ENCODE measurements at places on chromosomes 16 and 17.
A peak's percentile ranks its signal among the peaks of the same experiment; 100 is the strongest.

DNA sequence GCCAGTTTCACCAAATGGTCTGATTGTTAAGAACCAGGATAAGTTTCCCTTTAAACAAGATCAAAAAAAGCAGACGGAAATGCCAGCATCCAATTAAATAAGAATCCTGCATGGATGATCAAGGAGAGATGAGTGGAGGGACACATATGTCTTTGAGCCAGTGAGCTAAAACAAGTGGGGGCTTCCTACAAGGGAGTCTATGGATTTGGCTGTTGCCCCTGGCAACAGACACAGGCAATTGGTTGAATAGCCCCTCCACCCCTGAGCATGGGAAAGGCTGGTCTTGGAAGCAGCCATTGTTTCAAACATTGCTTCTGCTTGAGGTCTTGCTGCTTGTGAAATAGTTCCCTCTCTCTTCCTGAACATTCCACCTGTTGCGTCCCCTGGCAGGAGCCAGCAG is 374.7 kb upstream of the ERCC4 start:
- H3K4me1 ChIP-seq: no peaks in the 10 kb centered on the region
- no peak for DNase-seq
- H3K36me3 ChIP-seq: no peaks in the 10 kb centered on the region
- no peak overlapping the region for H3K4me3 ChIP-seq

- DNase-seq: no peak
- no peak overlapping the region for H3K27ac ChIP-seq
- H3K4me3 ChIP-seq: no peak overlapping the region
- H3K27me3 ChIP-seq: no peaks in the 10 kb centered on the region
- no peaks in the 10 kb centered on the region for H3K36me3 ChIP-seq
- H3K4me1 ChIP-seq: peaks cover 9% of the 10 kb centered on the region
Measured at GRCh38 chr16:243348-243747, 8.7 kb downstream of the FAM234A start.

DNA sequence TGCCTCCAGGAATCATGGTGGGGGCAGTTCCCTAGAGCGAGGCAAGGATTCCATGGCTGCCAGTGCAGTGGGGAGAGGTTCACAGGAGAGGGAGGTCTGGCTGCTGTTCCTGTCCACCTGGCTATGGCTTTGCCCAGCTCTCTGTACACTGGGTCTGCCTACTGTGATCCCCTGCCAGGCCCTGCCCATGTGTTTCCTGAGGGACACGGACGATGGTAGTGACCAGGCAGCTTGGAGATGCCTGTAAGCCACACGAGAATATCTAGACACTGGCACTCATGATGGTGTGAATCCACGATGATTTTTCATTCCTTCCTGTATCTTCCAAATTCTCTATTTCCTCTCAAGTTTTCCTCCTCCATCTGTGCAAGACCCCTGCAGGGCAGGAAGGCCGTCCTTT is 11.1 kb downstream of the C1QTNF8 start:
- H3K4me3 ChIP-seq: no peak overlapping the region
- no peak for DNase-seq
- no peaks in the 10 kb centered on the region for H3K36me3 ChIP-seq
- no peak overlapping the region for H3K27ac ChIP-seq
- H3K4me1 ChIP-seq: peaks cover 30% of the 10 kb centered on the region

- H3K27me3 ChIP-seq: no peaks in the 10 kb centered on the region
- DNase-seq: no peak
- no peak overlapping the region for H3K27ac ChIP-seq
- H3K4me1 ChIP-seq: no peaks in the 10 kb centered on the region
Measured at GRCh38 chr17:38320482-38320881, 23.3 kb downstream of the GPR179 start.

DNA sequence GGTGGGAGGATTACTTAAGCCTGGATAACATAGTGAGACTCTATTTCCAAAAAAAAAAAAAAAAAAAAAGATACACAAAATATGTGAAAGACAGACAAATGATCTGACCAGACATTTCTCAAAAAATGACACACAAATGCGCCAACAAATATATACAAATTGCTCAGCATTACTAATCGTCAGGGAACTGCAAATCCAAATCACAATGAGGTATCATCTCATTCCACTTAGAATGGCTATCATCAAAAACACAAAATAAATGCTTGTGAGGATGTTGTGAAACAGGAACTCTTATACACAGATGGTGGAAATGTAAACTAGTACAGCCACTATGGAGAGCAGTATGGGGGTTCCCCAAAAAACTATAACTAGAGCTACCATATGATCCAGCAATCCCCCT is 62.4 kb downstream of the STX8 start:
- H3K4me3 ChIP-seq: no peak overlapping the region
- H3K4me1 ChIP-seq: no peaks in the 10 kb centered on the region
- no peak overlapping the region for H3K27ac ChIP-seq
- no peaks in the 10 kb centered on the region for H3K36me3 ChIP-seq

- H3K27me3 ChIP-seq: no peaks in the 10 kb centered on the region
- no peak overlapping the region for H3K27ac ChIP-seq
- no peaks in the 10 kb centered on the region for H3K36me3 ChIP-seq
- H3K4me3 ChIP-seq: no peak overlapping the region
Measured at GRCh38 chr16:63473725-63474124, 1437.5 kb upstream of the CDH8 start.

GRCh38 chr17:75755205-75755901 is 9.6 kb downstream of the GALK1 start:
- H3K36me3 ChIP-seq: peaks cover 15% of the 10 kb centered on the region
- H3K4me3 ChIP-seq: no peak overlapping the region
- no peaks in the 10 kb centered on the region for H3K27me3 ChIP-seq
- no peak overlapping the region for H3K27ac ChIP-seq
- no peak for DNase-seq

- H3K4me1 ChIP-seq: peaks cover 43% of the 10 kb centered on the region
- no peaks in the 10 kb centered on the region for H3K27me3 ChIP-seq
- DNase-seq: no peak
- no peaks in the 10 kb centered on the region for H3K36me3 ChIP-seq
- H3K4me3 ChIP-seq: peak overlapping the region; percentile 99
Measured at GRCh38 chr16:787321-787966, 737 bp downstream of the RPUSD1 start.

- no peak overlapping the region for H3K4me3 ChIP-seq
- H3K36me3 ChIP-seq: no peaks in the 10 kb centered on the region
- no peak for DNase-seq
- no peaks in the 10 kb centered on the region for H3K4me1 ChIP-seq
- H3K27ac ChIP-seq: no peak overlapping the region
- no peaks in the 10 kb centered on the region for H3K27me3 ChIP-seq
Measured at GRCh38 chr17:5948811-5949210, 121.4 kb upstream of the WSCD1 start.

GRCh38 chr16:23679274-23679985 is 741 bp downstream of the PLK1 start:
- DNase-seq: no peak
- H3K4me1 ChIP-seq: peaks cover 20% of the 10 kb centered on the region
- H3K36me3 ChIP-seq: no peaks in the 10 kb centered on the region
- H3K27me3 ChIP-seq: no peaks in the 10 kb centered on the region
- H3K4me3 ChIP-seq: peak overlapping the region; percentile 48

DNA sequence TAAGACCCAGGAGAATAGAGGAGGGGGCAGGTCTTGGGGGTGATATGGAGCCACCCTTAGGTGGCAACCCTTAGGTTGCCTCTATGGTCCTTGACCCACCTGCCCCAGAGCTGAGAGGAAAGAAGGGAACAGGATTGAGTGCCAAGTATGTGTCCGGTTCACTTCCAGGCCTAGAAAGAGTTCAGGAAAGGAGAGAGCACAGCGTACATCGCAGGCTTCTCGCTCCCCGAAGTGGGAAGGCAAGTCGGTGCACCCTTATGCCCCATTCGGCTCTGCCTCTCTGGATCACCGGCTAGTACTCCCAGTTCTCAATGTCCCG is 631 bp downstream of the SP6 start:
- H3K4me3 ChIP-seq: peak overlapping the region; percentile 35
- peak overlapping the region; percentile 38 for H3K27ac ChIP-seq
- no peak for DNase-seq
- no peaks in the 10 kb centered on the region for H3K27me3 ChIP-seq
- peaks cover 26% of the 10 kb centered on the region for H3K4me1 ChIP-seq

DNA sequence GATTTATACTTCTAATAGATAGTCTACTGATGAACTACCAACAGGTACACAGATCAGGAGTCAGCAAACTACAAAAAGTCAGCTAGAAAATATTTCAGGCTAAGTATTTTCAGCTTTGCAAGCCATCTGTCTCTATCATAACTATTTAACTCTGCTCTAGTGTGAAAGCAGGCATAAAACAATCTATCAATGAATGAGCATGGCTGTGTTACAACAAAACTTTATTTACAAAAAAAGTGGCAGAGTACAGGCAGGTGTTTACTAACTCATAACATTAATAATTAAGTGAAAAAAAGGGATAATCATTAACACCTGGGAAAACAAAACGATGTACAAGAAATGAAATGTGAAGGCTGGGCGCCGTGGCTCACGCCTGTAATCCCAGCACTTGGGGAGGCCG is 15.8 kb downstream of the MED13 start:
- no peaks in the 10 kb centered on the region for H3K36me3 ChIP-seq
- no peak overlapping the region for H3K27ac ChIP-seq
- peaks cover 19% of the 10 kb centered on the region for H3K4me1 ChIP-seq
- no peak for DNase-seq
- H3K4me3 ChIP-seq: no peak overlapping the region

DNA sequence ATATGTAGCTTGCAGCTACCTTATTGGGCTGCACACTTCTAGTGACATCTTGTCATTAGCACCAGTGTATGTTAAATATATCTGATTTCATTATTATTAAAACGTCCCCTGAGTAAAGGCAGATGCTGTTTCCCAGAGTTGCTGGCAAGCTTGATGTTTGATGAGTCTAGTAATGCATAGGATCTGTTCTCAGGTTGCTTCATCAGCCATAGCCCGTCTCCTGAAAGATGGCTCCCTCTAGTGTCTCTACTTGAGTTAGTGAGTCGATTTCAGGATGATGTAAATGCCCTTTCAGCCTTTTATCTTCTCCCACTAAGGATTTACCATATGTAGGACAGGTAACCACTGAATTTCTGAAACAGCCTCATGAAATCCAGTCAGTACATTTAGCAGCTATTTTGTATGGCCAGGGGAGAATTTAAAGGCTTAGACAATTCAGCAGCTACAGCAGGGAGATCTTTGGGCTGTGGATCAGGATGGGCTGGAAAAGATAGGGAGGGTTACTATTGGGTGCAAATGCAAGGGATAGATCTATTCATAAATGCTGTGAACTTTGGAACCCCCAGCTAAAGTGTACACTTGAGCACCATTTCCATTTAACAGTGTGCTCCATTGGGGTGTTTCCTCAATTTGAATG is 376.3 kb downstream of the CNTNAP4 start:
- H3K27me3 ChIP-seq: no peaks in the 10 kb centered on the region
- H3K4me3 ChIP-seq: no peak overlapping the region
- H3K36me3 ChIP-seq: no peaks in the 10 kb centered on the region
- no peak for DNase-seq
- no peak overlapping the region for H3K27ac ChIP-seq

GRCh38 chr17:73436954-73437353 is 125.2 kb upstream of the CDC42EP4 start:
- no peaks in the 10 kb centered on the region for H3K27me3 ChIP-seq
- no peaks in the 10 kb centered on the region for H3K4me1 ChIP-seq
- no peak overlapping the region for H3K4me3 ChIP-seq
- H3K27ac ChIP-seq: no peak overlapping the region
- DNase-seq: no peak

GRCh38 chr17:66255112-66255511 is 25.9 kb upstream of the APOH start:
- no peaks in the 10 kb centered on the region for H3K27me3 ChIP-seq
- no peaks in the 10 kb centered on the region for H3K36me3 ChIP-seq
- no peaks in the 10 kb centered on the region for H3K4me1 ChIP-seq
- no peak for DNase-seq

DNA sequence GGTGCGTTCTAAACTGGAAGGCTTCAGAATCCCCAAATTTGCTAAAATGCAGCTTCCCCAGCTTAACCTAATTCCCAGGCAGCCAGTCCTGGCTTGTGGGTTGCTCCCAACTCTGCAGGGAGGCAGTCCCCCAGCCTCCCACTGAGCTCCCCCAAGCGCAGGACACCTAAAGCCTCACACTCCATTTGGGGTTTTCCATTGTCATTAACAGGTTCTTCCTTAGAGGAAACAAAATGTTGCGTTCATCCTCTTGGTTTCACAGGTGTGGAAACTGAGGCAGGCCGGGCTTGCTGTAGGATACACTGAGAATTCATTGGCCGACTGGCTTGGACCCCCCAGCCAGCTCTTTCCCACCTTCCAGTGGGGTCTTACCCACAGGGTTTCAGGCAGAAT is 2.3 kb upstream of the TAC4 start:
- H3K4me3 ChIP-seq: no peak overlapping the region
- peaks cover 13% of the 10 kb centered on the region for H3K4me1 ChIP-seq
- no peak for DNase-seq
- no peak overlapping the region for H3K27ac ChIP-seq
- no peaks in the 10 kb centered on the region for H3K27me3 ChIP-seq

- no peaks in the 10 kb centered on the region for H3K4me1 ChIP-seq
- no peak for DNase-seq
- H3K4me3 ChIP-seq: no peak overlapping the region
- no peak overlapping the region for H3K27ac ChIP-seq
- no peaks in the 10 kb centered on the region for H3K27me3 ChIP-seq
- no peaks in the 10 kb centered on the region for H3K36me3 ChIP-seq
Measured at GRCh38 chr16:71311553-71312158, 22.5 kb upstream of the CMTR2 start.

DNA sequence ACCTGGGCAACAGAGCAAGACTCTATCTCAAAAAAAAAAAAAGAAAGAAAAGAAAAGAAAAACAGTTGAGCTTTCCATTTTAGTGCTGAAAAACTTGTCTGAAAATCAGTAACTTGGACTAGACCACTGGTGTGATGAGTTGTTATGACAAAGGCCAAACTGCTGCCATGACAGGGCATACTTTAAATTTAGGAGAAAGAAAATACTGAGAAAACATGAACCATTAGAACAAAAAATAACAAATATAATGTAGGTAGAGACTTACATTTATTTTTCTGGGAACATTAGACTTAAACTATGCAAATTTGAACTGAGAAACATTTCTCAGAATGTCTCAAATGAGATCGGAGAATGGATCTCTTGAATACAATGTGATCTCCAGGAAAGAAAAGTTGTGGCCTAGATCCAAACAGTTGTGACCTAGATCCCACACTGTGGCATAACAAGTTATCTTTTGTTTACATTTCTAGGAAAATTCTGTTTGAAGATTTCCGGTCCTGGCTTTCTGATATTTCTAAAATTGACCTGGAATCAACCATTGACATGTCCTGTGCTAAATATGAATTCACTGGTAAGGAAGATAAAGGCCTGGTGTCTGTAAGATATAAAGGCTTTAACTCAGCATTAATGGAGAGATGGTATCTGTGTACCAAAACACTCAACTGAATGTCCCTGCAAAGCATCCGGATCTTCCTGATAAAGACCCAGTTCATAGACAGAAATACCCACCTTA is 10.9 kb downstream of the OGFOD1 start:
- peaks cover 44% of the 10 kb centered on the region for H3K36me3 ChIP-seq
- no peaks in the 10 kb centered on the region for H3K27me3 ChIP-seq

- peak overlapping the region; percentile 35 for H3K4me3 ChIP-seq
- no peaks in the 10 kb centered on the region for H3K36me3 ChIP-seq
- no peak overlapping the region for H3K27ac ChIP-seq
- peaks cover 21% of the 10 kb centered on the region for H3K4me1 ChIP-seq
Measured at GRCh38 chr17:46818929-46819859, 702 bp upstream of the WNT3 start.

GRCh38 chr17:75917141-75917916 is 12.6 kb upstream of the MRPL38 start:
- H3K27me3 ChIP-seq: no peaks in the 10 kb centered on the region
- DNase-seq: no peak
- no peaks in the 10 kb centered on the region for H3K36me3 ChIP-seq
- no peaks in the 10 kb centered on the region for H3K4me1 ChIP-seq
- no peak overlapping the region for H3K4me3 ChIP-seq
